ENCODE measurements at places on chromosomes 11 and 22.

DNA sequence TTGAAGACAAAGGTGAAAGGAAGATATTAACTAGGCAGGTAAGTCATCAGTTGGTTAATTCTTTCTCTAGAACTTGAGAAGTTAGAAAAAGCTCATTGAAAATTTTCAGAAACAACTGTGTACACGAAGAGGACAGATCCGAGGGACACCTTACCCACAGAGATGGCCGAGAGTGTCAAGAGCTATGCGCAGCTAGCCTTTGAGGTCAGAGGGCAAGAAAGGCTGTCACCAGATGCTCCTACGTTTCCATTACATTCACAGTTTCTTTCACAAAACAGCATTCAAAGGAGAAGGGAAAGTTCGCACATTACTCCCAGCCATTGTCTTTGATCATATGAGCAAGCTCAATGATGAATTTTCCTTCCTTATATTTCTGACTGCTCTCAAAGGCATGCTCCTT lies 34.8 kb downstream of the YPEL1 start:
- DNase-seq: no peak

- no peak for DNase-seq
Observed at GRCh38 chr11:68148879-68149278, 27.7 kb upstream of the CHKA start.

- no peak for DNase-seq
Observed at GRCh38 chr11:35804451-35805040, 139.3 kb upstream of the LDLRAD3 start.

DNA sequence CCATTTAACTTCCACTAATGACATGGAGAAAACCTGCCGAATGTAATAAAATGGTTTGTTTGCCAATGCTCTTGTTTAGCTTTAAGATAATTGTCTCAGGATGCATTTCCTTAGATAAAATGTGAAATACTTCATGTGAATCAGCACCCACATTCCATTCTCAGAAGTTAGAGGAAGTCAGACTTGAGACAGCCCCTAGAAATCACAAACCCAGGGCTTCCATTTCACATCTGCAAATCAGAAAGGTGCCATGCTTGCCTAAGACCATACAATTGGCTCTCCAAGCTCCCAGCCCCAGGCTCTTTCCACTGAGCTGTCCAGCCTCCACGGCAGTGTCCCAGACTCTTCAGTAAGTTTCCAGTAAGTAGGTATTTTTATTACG lies 35.6 kb upstream of the ADORA2A start:
- DNase-seq: no peak

GRCh38 chr11:59197991-59198390 lies 14.7 kb downstream of the MPEG1 start:
- DNase-seq: no peak

GRCh38 chr11:293852-294661 lies 5.1 kb downstream of the PGGHG start:
- DNase-seq: no peak

DNA sequence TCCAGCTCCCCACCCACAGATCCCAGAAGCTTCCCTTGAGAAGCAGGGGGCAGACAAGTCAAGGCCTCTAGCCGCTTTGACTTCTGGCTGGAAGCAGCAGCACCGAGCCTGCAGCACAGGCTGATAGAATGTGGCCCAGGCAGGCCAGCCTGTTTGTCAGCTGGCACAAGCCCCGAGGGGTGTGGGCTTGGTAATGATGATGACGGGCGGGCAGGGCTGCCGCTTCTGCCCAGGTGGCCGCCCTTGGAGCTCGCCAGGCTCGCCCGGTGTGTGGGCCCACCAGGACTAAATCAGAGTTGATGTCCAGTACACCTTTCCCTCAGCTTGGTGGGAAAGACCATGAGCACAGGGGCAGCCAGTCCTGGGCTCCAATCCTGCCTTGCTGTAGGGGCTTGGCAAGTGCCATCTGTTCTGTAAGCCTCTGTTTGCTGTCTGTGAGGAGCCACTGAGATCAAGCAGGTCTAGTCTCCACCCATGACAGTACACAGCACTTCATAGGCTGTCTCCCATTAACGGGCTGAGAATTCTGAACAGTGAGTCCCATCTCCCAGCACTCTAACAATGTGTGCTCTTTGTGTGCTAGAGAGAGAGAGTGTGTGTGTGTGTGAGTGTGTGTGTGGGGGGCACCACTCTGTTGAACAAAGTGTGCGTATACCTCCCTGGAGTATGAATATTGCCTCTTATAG lies 26.8 kb downstream of the MICAL2 start:
- no peak for DNase-seq

DNA sequence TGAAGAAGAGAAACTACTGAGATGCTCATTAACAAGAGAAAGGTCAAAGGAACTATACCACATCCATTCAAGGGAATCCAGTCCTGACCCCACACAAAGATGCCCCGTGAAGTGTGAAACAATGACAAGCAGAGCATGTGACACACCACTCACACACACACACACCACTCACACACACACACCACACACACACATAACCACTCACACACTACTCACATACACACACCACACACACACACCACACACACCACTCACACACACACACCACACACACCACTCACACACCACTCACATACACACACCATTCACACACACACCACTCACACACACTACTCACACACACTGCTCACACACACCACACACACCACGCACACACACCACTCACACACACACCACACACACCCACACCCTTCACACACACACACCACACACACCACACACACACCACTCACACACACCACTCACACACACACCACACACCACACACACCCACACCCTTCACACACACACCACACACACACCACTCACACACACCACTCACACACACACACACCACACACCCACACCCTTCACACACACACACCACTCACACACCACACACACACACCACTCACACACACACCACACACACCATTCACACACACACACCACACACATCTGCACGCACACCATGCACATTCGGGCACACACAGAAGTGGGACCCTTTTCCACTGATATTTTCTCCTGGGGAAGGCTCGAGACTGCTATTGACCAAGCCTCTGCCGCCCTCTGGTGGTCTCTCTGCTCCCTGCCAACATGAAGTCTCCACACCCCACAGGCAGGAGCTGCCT lies 32.0 kb upstream of the COMT start:
- no peak for DNase-seq

- no peak for DNase-seq
Observed at GRCh38 chr11:5291207-5291838, 10.4 kb downstream of the OR51B4 start.

DNA sequence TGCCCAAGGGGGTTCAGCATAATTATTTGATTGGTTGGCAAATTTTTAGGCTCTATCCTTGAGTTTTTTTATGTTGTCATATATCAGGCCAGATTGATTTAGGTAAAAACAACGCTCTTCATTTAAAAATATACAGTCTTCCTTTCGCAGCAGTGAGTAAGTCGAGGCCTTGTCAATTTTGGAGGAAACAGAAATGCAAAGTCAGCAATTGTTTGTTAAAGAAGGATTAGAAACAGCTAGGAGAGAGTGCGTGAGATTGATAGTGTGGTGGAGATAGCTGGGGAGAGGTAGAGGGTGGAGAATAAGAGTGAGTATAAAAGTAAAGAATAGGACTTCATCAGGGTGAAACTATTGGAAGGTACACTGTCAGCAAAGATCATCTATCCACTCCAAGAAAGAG lies 830.8 kb downstream of the LUZP2 start:
- DNase-seq: no peak

DNA sequence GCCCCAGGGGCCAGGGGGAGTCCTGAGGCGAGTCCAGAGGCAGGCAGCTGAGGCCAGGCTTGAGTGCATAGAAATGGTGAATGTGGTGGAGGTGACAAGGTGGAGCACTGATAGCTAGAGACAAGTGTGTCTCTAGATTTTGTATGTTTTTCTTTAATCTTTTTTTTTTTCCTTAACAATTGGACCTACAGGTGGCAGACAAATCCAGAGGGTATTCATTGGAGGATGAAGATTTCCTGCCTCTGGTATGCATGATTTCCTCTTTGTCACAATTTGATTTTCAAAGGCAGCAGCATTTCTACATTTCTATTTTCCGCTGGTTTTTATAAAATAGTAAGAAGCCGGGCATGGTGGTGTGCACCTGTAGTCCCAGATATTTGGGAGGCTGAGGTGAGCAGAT lies 47.7 kb upstream of the DKK3 start:
- DNase-seq: no peak

DNA sequence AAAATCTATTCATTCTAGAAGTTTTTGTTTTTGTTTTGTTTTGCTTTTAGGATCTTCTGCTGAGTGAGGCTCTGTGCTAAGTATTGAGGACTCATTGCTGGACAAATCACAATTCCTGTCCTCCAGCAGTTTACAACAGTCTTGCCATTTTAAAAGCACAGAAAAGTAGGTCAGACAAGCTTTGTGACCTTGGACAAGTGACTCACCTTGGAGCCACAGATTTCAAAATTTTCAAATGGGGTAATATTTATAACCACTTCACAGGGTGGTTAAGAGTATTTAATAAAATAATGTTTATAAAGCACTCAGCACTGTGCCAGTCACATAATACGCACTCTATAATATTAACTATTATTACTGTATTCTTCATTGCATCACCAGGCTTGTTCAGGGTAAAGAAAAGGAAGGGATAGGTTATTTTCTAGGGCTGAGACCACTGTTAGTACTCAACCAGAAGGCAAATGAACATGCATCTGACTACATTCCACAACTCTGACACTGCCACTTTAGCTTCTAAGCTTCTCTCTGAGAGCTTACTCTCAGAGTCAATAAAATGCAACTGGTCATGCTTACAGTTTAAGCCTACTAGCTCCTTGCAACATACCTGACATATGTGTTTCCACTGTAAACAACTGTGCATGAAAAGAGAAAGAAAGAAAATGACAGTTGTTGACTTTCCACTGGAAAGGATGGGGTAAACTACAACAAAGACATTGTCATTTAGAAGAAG lies 63.2 kb upstream of the FIBIN start:
- no peak for DNase-seq

DNA sequence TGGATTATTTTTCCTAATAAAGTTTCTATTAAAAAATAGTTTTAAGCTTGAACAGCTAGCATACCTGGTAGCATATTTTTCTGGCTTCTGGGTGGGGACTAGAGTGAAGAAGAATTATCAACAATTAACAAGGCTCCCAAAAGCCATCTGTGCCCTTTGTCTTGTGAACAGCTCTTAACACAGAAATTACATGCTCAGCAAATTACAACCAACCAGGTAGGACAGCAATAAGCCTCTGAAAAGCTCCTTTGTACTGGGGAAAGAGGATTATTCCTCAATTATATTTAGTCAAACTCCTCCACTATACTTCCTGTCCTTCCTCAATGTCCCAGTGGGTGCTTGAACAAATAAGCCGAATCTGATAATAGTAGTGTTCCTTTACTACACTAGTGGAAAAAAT lies 162.8 kb downstream of the RAB38 start:
- no peak for DNase-seq

GRCh38 chr11:16363706-16364105 lies 7.4 kb upstream of the SOX6 start:
- no peak for DNase-seq

GRCh38 chr11:43547889-43548381 lies 132.6 kb upstream of the HSD17B12 start:
- no peak for DNase-seq

DNA sequence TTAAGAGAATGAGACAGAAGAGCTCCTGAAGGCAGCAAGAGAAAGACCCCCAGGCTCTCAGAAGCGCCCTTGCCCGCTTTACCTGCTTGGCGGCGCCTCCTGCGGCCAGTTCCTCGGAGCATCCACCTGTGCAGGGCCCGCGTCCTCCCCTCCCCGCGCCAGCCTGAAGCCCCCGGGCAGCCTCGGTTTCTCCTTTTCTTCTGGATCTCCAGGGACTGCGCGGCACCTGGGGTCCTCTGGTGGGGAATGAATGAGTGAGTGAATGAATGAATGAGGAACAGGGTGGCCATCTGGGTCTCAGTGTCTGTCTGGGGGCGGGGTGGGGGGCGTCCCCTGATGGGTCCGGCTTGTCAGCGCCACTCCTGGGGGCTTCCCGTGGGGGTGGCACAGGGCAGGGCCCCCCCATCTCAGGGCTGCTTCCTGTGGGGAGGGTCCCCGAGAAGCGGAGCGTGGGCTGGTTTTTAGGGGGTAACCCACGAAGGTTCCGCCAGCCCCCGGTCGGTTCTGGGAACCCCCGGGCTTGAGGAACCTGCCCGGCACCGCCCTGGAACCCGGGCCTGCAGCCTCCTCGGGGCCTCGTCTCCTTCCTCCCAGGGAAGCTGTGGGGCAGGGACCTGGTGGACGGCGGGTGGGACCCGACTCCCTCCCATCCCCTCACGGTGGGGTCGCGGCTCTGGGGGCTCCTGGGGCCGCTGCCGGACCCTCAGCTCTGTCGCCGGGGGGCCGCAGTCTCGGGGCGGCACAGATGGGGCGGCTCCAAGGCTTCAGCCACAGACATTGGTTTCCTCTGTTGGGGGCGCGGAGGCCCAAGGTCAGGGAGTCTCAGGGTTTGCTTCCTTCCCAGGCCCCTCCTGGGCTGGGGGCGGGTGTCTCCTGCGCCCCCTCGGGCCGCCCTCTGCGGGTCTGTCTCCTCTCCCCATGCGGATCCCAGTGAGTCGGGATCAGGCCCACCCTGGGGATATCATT lies 8.3 kb upstream of the KRTAP5-7 start:
- no peak for DNase-seq

DNA sequence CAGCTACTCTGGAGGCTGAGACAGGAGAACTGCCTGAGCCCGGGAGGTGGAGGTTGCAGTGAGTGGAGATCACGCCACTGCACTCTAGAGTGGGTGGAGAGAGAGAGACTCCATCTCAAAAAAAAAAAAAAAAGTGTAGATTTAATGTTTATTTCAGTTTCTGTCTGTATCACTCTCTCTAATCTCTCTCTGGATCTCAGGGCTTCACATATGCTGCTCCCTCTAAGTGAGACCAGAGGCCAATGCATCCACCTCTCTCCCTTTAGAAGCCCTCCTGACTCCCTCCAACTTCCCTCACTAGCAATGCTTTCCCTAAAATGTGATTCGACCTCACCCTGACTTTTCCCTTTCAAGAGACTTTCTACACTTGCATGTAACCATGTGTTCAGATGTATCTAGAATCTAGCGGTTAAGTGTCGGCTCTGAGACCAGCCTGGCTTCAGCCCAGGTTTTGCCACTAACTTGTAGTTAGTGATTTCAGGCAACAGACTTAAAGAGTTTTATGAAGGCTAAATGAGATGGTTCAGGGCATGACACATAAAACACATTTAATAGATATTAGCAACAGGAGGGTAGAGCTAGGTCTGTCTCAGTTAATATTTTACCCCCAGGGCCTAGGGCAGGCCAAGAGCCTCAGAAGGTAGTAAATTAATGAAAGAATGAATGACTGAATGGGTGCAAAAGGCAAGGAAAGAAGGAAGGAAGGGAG lies 364.3 kb downstream of the LARGE1 start:
- DNase-seq: no peak

GRCh38 chr22:36192542-36192941 lies 9.1 kb downstream of the APOL4 start:
- no peak for DNase-seq
